Hippocampal formation (tissue), 2 donors: ENCODE measurements at places on chromosomes 6 and 20.

GRCh38 chr6:105024803-105025202 lies 67.9 kb downstream of the LIN28B start:
- DNase-seq, result no peak

DNA sequence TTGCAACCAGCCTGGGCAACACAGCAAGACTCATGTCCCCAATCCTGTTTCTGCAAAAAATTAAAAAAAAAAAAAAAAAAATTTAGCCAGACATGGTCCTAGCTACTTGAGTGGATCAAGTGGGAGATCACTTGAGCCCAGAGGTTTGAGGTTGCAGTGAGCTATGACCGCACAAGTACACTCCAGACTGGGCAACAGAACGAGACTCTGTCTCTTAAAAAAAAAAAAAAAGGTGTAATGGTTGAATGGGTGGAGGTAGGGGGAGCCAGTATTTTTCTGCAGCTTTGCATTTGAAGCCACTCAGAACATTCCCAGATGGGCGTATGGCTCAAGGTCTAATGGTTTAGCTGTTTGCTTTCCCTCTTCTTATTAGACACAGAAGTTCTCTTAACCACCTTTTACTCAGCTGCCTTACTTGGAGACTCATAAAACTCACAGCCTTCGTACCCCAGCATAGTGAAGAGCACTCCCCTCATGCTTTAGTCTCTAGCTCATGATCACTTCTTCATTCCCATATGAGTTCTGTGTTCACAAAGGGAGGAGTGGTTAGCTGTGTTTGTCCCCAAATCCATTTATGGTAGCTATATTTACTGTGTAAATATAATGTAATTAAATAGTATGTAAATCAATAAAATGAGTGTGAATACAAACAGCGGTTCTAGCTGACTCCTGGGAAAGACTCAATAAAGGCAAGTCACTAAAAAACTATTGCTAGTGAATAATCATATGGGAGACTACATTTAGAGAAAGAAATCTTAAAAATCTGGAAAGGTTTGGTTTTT lies 9.0 kb downstream of the FKBP1A start:
- DNase-seq, result no peak

GRCh38 chr6:46642928-46643751 lies 9.5 kb downstream of the CYP39A1 start:
- DNase-seq, result no peak

DNA sequence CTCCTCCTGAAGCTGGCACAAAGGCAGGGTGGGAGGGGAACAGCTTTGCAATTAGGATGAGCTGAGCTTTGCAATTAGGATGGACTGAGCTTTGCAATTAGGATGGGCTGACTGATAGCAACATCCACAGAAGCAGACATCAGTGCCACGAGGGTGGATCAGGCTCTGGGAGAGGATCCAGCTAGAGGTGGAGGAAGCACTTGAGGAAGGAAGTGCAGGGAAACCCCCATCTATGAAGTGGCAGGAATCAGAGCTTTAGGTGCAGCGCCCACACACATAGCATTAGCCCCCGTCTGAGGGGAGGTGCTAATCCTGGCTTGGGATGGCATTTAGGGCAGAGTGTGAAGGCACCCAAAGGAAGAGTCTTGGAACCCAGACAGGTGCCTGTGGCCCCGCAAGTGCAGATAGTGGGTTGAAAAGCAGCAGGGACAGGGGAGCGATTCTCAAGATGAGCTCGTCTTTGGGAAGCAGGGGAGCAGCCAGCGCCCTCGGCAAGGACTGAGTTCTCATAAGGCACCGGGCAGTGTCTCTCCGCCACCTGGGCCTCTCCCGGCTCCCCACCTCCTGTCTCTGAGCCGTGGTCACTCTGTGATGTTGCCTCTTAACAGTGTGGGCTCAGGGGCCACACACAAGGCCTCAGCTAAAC lies 12.0 kb upstream of the THBS2 start:
- DNase-seq, result no peak

DNA sequence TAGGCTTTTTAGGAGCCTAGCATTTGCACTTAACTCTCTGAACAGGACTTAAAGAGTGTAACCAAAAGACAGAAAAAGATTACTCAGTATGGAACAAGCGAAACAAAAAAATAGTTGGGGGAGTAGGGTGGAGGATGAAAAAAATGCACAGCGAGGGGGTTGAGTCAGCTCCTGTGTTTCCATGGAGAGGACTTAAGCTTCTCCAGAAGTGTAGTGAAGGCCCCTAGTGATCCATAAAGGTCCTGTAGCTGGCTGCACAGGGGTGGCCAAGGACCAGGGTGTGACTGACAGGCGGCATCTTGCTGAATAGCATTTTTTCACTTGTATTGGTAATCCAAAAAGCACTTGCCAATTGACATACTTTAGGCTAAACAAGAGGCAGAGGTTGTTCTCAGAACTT lies 533.9 kb downstream of the RFPL4B start:
- DNase-seq, result no peak

DNA sequence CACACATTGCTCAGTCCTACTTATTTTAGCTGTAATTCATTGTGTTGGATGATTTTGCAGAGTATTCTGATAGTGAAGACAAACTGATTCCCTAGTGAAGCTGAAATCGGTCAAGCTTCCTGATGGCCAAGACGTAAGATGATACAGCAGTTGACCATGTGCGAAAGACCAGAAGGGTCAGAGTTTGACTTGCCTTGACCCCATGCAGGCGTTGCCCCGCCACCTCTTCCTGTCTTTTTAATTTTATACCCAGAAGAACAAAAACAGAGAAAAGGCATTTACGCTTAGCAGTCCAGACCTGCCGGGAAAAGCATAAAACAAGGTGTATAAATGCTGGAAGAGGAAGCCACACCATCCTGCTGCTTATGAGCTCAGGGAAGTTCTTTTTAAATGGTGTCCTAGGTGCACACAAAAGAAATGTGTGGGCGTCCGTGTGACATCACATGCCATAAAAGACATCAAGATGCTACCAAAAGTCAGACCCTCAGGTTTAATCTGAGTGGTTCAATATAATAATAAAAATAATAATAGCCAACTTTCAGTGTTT lies 32.2 kb downstream of the TSHZ2 start:
- no peak for DNase-seq

- DNase-seq, result no peak
Measured at GRCh38 chr6:84554074-84554473, 210.3 kb downstream of the TBX18 start.

DNA sequence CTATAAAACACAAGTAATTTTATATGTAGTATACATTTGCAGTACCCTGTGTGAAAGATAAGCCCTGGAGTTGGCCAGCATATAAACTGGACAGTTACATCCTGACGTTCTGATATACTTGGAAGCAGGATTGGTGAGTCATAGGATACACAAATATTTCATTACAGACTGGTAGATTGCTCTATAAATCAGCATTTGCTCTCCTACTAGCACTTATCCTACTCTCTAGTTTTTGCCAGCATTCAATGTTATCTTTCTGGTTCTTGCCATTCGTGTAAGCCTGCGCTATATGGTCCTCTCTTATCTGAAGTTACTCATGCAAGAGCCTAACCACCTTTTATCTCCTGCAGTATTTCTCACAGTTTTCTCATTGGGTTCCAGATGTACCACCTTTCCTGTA lies 680.2 kb upstream of the MMS22L start:
- DNase-seq, result no peak

DNA sequence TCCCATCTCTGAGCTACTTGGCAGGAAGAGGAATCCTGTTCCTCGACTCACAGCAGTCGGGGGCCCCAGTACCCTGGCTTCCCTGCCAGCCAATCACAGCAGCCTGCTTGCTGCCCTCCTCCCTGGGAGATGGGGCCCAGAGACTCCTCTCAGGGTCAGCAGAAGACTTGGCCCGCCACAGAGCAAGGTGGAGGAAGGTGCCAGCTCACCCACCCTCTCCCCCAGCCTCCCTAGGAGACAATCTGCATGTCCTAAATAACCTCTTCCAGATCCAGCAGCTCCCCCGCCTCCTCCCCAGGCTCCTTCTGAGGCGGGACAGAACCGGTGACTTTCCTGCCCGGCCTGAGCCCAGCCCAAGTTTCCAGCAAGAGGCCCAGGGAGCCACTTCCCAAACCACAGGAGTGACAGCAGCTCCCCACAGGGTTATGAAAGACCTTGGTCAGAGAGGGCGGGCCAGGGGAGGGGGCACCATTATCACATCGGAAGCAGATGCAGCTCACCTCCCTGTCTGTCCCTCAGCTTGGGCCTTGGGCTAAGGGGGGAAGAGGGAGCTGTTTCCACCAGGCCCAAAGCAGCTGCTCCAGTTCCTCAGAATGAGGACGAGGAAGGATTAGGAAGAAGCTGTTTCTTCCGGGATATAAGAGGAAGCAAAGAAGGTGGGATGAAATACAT lies 2.3 kb downstream of the CCND3 start:
- DNase-seq, result no peak

GRCh38 chr20:38771621-38772020 lies 23.4 kb downstream of the ACTR5 start:
- no peak for DNase-seq

GRCh38 chr20:34389954-34390555 lies 27.0 kb downstream of the ITCH start:
- no peak for DNase-seq

DNA sequence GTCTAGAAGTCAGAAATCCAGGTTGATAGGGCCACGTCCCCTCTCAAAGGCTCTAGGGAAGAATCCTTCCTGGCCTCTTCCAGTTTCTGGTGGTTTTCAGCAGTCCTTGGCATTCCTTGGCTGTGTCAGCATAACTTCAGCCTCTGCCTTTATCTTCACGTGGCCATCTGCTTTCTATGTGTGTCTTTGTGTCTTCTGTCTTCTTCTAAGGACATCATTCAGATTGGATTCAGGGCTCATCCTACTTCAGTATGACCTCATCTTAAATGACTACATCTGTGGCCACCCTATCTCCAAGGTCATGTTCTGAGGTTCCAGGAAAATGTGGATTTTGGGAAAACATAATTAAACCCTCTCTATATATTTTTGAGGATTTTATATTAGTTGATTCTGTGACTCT lies 23.0 kb downstream of the C6orf89 start:
- no peak for DNase-seq

GRCh38 chr6:88342336-88342735 lies 176.2 kb upstream of the CNR1 start:
- DNase-seq, result no peak

DNA sequence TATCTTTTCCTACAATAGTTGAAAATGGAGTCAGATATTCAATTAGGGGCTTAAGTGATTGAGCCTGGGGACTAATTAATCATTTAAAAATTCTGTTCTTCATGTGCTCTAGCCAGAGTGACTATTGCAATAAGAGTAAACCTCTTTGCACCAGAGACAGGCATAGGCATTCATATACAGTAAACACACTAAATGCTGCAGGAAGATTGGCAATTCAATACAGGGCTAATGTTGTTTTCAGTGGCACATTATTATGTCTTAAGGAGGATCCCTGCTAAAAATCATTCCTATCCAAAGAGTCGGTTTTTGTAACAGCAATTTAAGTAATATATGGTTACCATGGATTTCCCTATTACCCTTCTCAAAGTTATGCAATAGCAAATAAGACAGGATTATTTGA lies 1.2 kb downstream of the PDE7B start:
- no peak for DNase-seq

GRCh38 chr6:110512991-110513390 lies 36.6 kb upstream of the SLC22A16 start:
- no peak for DNase-seq

DNA sequence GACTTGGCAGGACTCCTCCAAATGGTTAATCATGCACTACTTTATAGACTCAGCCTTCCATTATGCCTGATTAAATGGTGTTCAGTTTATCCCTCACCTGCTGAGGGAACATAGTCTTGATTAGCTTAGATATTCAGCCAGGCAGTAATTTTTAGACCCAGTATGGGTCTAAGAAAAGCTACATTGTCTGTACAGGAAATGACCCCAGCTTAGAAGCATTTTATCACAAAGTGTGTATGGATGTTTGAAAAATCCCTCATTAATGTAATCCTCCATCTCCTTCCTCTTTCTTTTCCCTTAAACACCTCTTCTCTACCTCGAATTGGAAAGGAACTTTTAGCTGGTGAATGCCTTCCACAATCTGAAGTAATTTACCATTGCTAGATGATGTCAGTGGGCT lies 252.2 kb upstream of the BMP2 start:
- no peak for DNase-seq

- no peak for DNase-seq
Measured at GRCh38 chr6:20128018-20128417, 84.3 kb downstream of the MBOAT1 start.

DNA sequence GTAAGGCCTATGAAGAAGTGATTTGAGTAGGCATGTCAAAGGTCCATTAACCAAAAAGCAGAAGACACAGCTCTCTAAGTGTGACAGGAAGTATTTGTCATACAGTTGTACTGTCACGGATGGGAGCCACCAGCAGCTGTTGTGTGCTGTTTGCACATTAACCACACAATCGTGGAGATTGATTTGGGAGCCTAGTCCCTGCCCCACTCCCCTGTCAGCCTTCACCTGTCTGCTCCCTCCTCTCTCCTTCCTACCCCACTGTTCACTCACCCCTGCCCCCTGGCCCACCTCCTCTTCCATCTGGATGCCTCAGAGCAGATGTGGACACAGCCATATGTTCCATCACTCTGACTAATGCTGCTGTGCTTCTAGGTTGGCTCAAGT lies 124.7 kb upstream of the SPACA1 start:
- no peak for DNase-seq

GRCh38 chr20:23875606-23876237 lies 3.8 kb downstream of the CST5 start:
- DNase-seq, result no peak

- no peak for DNase-seq
Measured at GRCh38 chr20:20603339-20603990, 109.0 kb downstream of the RALGAPA2 start.

- DNase-seq, result no peak
Measured at GRCh38 chr6:25022140-25022553, 86.4 kb upstream of the RIPOR2 start.

DNA sequence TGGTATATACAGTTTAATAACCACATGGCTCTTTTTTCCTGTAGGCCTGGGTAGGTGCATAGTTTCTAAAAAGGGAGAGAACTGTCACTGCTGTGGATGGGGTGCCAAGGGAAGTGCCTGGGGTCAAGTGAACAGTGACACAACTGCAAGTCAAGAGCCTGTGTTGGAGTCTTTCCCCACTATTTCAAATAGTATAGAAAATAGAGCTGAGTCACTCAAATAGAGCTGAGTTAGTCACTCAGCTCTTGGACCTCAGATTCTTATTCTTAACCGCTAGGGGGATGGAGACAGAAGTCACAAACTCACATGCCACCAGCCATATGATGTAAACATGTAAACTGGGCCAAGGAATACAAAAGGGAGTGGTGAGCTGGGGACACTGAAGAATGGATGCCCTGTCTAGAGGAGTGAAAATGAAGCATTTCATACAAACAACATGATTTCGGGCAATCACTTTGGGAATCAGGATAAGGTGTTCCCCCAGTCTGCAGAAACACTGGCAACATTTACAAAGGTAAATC lies 2.1 kb downstream of the NQO2 start:
- DNase-seq, result peak; percentile 12
